ENCODE measurements at places on chromosomes 6 and 20. TPM values are rescaled to one million over a fixed set of nuclear protein-coding genes. Genes with fewer than 3 reads are reported as not detected.

- peak; percentile 22 for DNase-seq
These were observed 510 bp downstream of the NDRG3 start for GRCh38 chr20:36745234-36745926.

Gene FBXO30
- total RNA-seq = 12.1 TPM

Gene PSORS1C1
- 0.88 TPM for total RNA-seq

- DNase-seq = no peak
These were observed 88.9 kb upstream of the FOXP4 start for GRCh38 chr6:41457303-41457670.

DNA sequence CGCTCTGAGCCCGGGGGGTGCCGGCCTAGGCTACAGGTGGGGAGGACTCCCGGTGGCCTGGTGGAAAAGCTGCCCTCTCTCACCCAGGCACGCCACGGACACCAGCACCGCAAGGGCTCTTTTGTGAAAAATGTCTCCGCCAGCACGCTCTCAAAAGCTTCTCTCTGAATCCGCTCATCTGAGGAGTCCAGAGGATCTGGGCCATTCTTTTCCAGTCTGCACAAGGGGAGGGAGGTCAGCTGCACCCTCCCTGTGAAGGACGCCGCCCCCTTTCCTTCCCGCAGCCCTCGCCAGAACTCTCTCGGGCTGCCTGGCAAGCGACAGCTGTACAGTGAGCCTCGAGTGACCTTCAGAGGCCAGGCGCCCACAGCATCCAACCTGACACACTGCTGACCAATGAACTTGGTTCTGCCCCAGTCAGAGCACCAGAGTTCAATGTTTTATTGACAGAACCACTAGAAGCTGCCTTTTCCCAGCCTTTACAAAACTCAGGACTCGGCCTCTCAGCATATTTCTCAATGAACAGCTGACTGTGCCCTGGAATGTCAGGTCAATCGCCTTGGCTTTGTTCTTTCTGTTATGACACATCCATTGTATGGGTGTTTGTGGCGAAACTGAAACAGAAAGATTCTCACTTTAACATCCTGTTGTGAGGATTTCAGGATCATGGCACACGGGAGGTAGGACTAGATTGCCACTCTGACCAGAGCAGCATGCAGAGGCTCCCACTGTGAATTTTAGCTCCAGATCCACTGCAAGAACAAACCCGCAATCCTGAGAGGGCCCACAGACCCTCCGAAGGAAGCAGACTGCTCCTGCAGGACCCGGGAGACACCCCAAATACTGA, 26.7 kb downstream of the SERPINB9 start:
- peak; percentile 88 for DNase-seq

Gene PIM1
- total RNA-seq = 8.2 TPM

Gene BMP6
- not detected for total RNA-seq

GRCh38 chr6:3398755-3399696, 57.8 kb downstream of the SLC22A23 start:
- no peak for DNase-seq

DNA sequence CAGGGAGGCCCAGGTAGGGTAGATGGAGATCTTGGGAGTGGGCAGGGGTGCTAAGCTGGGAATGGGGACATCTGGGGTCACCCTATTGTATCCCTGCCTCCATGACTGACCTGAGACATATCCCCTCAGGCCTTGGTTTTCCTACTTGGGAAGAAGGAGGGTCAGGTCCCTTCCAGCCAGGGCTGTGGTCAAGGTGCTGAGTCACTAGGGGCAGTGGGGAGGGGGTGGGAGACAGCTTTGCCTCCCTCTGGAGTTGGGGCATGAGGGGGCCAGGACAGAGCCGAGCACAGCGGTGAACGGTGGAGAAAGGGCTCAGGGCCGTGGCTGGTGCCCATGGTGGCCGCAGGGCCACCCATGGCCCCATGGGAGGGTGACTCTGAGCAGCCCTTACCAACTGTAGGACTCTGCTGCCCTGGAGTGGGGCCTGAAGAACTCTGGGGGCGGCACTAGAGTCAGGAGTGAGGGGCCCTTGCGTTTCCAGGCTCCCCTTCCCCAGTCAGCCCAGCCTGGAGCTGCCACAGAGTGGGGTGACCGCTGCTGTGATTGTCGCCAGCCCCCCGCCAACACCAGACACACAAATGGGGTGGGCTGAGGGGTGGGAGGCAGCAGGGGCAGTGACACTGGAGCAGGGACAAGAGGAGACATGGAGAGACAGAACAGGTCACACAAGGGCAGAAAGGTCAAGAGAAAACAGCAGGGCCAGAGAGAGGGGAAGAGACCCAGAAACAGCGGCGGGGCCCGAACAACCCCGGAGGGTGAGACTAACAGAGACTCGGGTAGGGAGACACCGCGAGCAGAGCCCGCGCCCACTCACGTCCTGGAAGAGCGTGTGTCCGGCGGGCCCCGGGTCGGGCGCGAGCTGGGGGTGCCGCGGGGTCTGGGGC, 576 bp downstream of the NECAB3 start:
- DNase-seq = peak; percentile 71

Data from RPMI7951 (cell line).